ENCODE measurements at places on chromosomes 1 and 21. TPM values are rescaled to one million over a fixed set of nuclear protein-coding genes. Genes with fewer than 3 reads are reported as not detected.

- peak; percentile 74 for DNase-seq
Observed at GRCh38 chr1:204207136-204207616, 6.6 kb downstream of the GOLT1A start.

GRCh38 chr1:193241132-193241827 lies 54.9 kb upstream of the B3GALT2 start:
- no peak for DNase-seq

The TBX15 gene
- total RNA-seq: 62.5 TPM

GRCh38 chr1:184790642-184791549 lies 36.2 kb upstream of the EDEM3 start:
- no peak for DNase-seq

The PTGS2 gene
- 0.08 TPM for total RNA-seq

The FAM163A gene
- total RNA-seq: not detected

GRCh38 chr1:27332536-27333281 lies 9.1 kb upstream of the SYTL1 start:
- peak; percentile 57 for DNase-seq

DNA sequence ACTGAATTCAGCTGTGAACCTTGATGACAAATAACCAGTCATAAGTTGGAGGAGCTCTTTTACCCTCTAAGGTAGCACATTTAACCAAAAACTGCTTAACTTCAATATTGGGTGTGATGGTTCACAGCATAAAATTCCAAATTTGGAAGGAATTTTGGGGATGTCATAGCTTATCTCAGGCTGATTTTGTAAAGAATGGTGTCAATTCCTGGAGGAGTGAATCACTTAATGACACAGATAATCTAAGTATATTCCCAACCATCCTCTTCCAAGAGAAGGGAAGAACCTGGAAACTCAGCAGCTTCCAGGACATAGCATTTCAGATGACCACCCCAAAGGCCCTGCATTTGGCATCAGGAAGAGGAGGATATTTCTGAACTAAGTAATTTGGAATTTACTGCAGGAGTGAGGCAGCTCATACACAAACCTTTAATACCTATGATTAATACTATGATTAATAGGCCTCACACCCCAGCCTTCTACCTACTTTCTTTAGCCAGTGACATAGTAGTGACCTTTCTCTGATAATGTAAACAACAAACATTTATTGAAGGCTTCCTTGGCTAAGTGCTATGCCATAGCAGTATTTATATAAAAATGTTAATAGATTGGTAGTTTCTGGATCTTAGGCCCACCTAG lies 14.5 kb downstream of the GLUL start:
- DNase-seq: no peak

DNA sequence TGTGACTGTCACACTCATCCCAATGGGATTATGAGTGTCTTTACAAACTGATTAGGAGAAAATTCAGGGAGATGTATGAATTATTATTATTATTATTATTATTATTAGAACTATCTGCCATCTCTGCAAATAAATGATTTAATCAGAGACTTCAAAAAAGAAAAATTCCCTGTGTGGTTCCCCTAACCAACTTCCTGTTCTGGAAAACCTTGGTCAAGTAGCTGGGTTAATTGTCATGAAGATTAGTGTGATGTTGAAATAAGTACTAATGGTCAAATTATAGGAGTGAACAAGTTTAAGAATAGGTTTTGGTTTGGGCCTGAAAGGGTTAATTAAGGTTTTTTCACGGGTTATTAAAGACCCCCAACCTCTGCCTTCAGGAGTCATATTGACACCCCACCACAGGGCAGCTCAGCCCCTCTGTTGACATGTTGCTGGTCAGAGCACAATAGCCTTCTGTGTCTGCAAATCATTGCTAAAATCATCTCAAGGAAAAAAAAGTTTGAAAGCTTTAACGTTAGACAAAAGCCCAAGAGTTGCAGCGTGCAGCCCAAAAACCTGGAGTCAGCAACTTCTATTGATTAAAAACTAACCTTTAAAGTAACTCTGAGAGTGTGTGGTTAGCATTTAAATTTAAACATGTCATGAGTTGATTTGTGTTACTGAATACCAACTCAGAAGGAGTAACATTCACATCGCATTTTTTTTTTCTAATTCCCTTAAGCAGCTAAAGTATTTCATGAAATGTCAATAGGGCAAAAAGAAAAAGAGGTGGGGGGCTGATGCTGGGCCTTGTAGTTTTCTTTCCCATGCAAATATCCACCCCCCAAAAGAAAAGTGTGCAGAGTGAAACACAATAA lies 272.5 kb downstream of the TM2D1 start:
- DNase-seq: no peak

DNA sequence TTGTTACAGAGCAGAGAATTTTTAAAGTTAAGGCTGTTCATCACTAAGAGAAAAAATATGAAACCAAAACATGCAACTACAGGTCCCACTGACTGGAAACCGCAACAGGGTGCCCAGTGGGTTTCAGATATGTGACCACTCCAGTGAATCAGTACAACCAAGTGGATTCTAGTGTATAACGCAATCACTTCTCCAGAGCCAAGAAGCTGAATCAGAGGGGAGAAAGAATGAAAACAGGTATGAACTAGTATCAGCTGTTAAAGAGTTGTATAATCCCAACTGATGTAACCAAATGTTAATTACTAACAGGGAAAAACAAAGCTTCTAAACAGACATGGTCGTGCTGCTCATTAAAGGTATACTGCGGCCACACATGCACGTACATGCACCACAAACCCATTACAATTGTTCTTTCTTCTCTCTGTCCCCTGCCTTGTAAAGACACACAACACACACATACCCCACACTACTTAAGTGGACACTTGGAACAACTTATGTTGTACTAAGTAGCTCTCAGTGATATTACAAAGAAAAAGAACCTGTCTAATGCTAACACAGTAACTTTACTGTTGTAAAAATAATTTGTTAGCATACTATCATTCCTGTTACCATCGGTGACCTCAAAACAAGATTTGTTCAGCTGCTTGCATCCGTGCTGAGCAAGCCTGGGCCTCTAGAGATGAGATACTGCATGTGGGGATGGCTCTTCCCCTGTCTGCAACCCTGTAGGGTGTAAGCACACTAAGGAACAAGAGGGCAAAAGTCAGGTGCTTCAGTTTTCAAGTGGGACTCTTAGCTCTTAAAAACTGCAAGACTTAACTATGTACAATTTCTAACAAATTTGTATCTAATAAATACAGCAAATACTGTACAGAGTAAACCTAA lies 74.2 kb downstream of the PTPN14 start:
- DNase-seq: no peak

DNA sequence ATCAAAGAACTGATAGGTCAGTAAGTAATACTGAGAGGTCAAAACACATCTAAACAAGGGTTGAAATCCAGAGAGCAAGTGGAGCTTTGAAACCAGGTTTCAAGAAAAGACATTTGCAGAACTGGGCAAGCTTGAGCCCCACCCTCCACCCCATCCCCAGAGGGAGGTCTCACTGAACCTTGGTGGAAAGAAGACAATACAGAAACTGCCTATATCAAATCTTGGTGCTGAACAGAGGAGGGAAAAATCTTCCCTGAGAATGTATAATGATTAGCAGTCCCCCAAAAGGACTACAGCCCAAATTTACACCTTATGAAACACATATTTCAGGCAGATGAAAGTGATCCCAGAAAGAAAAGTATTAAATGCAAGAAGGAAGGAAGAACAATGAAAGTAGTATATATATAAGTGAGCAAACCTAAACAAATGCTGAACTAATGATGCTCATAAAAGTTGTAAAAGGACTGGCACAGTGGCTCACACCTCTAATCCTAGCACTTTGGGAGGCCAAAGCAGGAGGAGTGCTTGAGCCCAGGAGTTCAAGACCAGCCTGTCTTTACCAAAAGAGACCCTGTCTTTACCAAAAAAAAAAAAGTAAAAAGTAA lies 12.4 kb downstream of the ZBTB17 start:
- no peak for DNase-seq

- DNase-seq: no peak
Observed at GRCh38 chr1:99577313-99577712, 68.6 kb upstream of the PALMD start.

- DNase-seq: no peak
Observed at GRCh38 chr1:32199043-32199716, 1.2 kb upstream of the CCDC28B start.

GRCh38 chr1:9442278-9442846 lies 96.9 kb upstream of the SLC25A33 start:
- DNase-seq: no peak

The S100A1 gene
- 1,008 TPM for total RNA-seq

DNA sequence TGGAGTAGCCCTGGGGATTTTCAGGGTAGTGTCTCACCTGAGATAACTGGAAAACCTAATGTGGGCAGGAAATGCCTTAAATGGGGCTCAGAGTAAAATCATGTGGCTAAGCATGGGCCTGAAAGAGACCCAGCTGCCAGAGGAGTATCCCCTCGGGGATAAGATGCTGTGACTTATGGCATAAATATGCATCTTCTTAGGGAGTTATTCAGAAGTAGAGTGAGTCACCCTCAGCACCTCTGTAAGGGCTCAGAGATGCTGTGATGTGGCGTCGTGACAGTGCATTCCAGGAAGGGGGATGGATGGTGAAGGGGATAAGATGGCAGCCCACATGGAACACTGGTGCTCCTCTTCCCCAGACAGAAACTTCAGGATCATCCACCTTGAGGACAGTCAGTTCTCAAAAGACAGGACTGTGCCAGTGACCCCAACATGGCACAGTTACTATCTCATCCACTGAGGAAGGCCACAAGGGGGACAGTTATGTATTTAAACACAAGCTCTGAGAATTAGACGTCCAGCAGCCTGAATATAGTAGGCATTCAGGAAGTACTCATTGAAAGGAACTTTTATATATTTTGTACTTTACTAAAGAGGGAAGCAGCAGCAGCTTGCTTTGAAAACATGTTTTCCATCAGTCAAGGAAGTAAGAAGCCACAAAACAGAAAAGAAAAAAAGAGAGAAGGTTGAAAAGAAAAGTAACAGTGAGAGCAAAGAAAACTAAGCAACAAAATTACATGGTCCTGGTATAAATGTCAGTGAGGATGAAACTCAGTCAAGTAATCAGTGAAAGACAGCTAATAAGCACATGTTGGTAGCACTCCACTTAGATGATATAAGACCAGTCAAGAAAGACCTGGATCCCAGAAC lies 8.3 kb downstream of the IL24 start:
- DNase-seq: no peak

DNA sequence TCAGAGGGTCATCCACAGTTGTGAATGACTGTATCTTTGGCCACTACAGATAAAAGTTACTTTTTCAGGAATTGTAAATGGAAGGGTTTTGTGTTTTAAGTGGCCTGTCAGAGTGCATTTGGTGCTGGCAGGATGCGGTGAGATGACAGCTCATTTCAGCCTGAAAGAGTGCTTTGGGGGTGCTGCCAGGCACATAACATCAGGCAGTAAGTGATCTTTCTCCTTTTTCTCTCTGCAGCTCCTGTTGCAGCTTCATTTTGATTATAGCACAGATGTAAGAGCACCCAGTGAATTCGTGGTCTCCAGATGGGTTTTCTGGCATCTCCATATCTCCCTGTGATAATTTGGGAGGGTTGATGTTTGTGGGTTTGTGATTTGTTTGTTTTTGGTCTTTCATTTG lies 14.8 kb upstream of the FAM163A start:
- DNase-seq: no peak

The EPHA10 gene
- total RNA-seq: not detected

- no peak for DNase-seq
Observed at GRCh38 chr1:93999840-94000415, 90.7 kb upstream of the GCLM start.

The ANKRD65 gene
- total RNA-seq: 3.6 TPM

DNA sequence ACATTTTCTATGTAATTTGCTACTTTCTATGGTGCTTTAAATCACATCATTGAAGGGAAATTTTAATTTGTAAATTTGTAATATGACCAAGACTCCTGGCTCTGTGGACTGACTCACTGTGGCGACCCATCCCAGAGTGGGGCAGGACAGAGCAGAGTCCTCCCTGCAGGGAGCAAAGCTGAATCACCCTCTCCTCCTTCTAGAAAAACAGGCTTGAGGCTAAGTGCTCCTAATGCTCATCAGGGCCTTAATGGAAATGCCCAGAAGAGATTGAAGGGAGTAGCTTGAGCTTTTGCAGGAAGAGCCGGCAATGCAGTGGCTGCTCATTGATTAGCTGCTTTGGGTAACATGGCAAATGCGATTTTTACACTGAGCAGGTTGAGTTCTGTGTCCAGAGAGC lies 16.8 kb downstream of the S100A10 start:
- no peak for DNase-seq

- no peak for DNase-seq
Observed at GRCh38 chr1:39369565-39369964, 121.9 kb upstream of the BMP8A start.

DNA sequence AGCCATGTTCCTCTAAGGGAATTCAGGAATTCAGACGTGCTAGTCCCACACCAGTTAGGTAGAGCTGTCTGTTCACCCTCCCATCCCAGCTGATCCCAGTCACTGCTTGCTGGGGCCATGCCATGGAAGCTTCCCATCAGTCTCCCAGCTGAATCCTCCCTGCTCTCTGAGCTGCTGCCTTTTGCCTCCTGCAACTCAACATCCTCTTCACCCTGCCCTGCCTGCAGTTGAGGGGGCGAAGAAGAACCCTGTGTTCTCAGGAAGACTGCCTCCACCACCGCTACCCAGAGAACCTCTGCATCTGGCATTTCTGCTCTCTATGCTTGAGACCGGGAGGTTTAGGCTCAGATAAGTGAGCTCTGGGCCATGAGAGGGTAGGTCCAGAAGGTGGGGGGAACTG lies 16.2 kb downstream of the CDCA8 start:
- no peak for DNase-seq

The RHOC gene
- total RNA-seq: 88.3 TPM

GRCh38 chr1:18885311-18886002 lies 16.9 kb downstream of the ALDH4A1 start:
- no peak for DNase-seq

The TINAGL1 gene
- total RNA-seq: 28.5 TPM

GRCh38 chr1:235511470-235512240 lies 7.4 kb upstream of the B3GALNT2 start:
- DNase-seq: no peak

The OR2G6 gene
- not detected for total RNA-seq

The TMEM52 gene
- total RNA-seq: 58.7 TPM

DNA sequence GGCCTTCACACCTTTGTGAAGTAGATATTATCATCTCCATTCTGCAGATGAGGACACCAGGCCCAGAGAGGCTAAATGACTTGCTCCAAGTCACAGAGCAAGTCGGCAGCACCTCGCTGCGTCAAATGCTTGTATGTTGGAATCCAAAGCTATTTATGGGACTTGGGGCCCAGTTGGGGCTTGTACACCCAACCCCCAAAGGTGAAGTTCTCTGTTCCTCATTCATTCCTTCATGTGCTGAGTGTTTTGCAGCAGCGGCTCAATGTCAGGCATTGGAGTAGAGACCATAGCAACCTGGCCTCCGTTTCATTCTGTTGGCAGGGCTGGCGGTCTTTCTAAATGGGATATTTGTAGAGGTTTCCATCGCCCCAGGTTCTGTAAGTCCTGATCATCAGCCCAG lies 113.4 kb upstream of the SLC25A33 start:
- DNase-seq: no peak

GRCh38 chr1:20185834-20186782 lies at the start of the genes PLA2G2C and UBXN10:
TSS of gene PLA2G2C (minus strand) at chr1:20186518. CDS start at chr1:20177363, 9,155 bp downstream.
TSS of gene UBXN10 (plus strand) at chr1:20186096. CDS start at chr1:20190562, 4,466 bp downstream.
- peak; percentile 55 for DNase-seq

- DNase-seq: no peak
Observed at GRCh38 chr1:5947978-5948680, 44.1 kb downstream of the NPHP4 start.

Data from psoas muscle (tissue), 8 donors.